ENCODE measurements at places on chromosomes 7 and 10.
A peak's percentile ranks its signal among the peaks of the same experiment; 100 is the strongest.

- DNase-seq, result no peak
Measured at GRCh38 chr7:2245883-2246675, 4.1 kb downstream of the NUDT1 start.

DNA sequence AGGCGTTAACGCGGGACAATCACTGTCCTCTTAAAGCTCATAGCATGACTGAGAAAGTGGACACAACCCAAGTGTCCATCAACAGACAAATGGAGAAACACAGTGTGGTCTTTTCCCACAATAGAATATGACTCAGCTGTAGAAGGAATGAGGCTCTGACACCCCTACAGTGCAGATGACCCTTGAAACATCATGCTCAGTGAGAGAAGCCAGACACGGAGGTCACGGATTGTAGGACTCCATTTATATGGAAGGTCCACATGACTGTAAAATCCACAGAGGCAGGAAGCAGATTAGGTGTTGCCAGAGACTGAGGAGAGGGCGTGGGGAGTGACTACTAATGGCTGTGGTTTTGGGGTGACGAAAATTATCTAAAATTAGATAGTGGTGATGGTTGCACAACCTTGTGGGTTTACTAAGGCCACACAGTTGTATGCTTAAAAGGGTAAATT is 6.1 kb upstream of the NCAPG2 start:
- DNase-seq, result peak; percentile 77

DNA sequence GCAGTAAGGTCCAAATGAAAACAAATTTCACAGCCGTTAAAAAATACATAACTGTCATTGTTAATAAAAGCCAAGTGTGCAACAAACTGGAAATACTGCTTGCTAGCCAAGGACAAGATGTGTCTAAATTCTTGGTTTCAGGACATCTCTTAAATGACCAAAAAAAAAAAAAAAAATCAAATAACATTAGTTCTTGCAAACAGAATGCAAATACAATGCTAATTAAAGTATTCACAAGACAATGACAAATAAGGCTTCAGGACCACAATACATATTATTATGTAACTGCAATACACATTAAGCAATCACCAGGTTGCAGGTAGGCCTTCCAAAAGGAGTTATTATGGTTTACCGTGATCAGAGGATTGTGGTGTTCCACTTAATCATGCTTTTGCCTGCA is 3.6 kb downstream of the ARHGAP21 start:
- no peak for DNase-seq

DNA sequence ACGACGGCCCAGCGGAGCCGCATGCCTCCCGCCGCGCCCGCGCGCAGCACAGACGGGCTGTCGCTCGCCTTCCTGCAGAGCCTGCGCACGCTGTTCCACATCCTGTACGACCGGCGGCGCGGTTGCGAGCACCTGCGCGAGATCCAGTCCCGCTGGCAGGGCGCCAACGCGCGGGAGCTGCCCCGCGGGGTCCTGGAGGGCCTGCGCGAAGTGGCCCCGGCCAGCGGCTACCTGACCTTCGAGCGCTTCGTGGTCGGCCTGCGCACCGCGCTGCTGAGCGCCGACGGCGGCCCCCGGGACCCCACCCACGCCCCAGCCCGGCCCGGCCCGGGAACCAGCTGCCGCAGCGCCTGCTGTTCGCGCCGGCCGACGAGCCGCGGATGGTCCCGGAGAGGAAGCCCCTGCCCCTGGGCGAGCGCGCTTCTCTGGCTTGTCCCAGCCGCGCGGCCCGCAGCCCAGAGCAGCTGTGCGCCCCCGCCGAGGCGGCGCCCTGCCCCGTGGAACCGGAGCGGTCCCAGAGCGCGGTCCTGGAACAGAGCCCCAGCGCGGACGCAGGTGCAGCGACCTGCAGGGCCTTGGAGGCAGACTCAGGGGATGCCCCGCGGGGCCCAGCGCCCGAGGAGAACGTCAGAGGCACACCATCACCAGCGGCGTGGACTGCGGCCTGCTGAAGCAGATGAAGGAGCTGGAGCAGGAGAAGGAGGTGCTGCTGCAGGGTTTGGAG is 25.3 kb upstream of the ZNF716 start:
- DNase-seq, result no peak

DNA sequence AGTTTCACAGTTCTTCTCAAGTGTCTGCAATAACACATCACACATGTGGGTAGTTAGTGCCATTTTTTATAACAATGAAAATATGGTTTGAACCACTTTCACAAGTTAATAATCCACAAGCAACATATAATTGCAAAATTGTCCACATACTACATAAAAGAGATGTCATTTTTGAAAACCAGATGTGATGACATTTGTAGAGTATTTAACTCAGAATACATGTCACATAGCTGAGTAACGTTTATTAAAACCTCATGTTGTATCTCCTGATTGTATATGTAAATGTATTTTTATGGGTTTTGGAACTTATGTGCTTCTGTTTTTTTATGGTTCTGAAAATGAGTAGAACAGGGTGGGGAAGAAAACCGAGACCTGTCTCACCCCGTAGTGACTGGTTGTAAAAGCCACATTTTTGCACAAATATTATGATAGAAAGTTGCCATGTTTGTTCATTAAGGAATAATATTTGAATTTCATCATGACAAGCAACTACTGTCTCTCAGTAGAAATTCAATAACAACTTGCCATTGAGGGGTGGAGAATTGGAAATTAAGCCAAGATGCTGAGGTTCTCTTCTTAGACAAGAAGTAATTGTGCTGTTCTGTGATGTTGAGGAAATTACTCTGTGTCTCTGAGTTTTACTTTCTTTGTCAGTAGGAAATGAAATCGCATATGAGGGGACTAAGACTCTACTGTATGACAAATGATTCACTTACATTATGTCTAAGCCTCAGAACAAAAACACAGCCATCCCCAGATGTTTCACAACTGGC is 29.2 kb upstream of the EGFR start:
- DNase-seq, result no peak

DNA sequence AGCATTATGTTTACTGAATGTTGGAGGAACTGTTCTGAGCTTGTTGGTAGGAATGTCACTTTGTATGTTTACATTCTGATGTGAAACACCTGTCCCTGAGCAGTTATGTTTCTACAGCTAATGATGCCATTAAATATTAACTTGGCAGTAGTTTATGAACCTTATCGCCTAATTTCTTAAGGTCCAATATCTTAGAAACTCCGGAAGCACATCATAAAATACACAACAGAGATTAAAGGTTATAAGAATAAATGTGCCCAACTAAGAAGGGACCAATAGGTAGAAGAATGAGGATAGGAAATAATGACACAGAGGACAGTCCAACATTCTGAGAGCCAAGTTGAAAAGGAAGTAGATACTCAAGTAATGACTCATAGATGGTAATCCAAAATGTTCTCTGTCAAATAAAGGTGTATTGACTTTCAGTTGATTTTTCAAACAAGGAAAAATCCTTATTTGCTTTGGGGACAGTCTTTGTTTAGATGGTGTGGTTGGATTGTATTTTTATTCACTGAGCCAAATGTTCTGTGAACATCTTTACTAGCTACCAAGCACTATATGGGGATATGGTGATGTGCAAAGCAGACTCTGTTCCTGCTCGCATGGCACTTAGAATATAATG is 31.9 kb downstream of the LCOR start:
- no peak for DNase-seq

DNA sequence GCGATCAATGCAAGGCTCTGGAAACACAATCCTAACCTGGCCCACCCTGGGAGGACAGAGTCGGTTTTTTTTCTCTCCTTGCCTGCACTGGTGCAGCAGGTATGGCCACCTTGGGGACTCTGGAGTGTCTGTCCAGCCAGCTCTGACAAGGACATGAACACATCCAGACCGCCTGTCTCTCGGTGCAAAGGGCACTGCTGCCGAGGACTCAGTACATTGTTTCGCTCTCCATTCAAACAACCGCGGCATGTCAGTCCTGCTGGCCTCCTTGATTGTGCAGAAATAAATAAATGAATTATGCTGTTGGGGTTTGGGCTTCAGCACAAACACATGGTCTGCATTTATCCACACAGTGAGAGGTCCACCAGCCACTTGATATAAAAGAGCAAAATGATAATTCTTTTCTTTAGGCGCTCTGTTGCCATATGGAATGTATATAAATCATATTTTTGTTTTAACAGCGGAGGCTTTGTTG is 565.2 kb downstream of the KCNMA1 start:
- no peak for DNase-seq

DNA sequence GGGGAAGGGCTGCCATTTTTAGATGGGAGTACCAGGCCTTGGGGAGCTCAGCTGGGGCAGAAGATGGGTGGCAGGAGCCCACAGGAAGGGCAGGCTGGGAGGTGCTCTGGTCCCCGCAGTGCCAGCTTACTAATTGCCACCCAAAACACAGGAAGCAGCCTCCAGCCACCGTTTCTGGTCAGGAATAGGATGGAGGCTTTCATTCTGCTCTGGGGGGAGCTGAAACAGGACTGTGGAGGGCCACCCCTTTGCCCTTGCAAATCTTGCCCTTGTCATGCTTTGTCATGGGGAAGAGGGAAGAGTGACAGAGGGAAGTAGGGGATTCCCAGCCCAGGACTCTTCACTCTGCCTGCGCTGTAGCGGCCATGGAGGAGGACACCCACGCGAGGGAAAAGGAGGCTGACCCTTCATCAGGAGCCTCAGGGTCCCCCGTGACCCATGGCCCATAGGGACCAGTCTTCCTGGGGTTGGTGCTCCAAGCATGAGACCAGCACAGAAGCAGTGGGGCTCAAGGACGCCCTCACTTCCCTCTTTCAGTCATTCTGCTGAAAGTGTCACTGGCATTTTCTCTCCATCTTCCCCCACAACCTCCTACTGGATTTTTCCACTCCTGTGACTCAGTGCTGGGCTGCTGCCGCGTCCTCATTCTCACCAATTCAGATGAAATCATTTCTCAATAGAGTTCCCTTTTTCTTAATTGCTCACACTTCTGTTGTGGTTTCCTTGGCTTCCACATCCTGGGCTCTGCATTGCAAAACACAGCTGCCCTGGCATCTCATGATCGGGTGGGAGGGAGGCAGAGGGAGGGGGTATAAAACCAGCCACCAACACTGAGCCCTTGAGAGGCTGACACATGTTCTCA is 61.9 kb downstream of the MKI67 start:
- DNase-seq, result peak; percentile 33

- no peak for DNase-seq
Measured at GRCh38 chr7:43294080-43294630, 181.7 kb downstream of the HECW1 start.

DNA sequence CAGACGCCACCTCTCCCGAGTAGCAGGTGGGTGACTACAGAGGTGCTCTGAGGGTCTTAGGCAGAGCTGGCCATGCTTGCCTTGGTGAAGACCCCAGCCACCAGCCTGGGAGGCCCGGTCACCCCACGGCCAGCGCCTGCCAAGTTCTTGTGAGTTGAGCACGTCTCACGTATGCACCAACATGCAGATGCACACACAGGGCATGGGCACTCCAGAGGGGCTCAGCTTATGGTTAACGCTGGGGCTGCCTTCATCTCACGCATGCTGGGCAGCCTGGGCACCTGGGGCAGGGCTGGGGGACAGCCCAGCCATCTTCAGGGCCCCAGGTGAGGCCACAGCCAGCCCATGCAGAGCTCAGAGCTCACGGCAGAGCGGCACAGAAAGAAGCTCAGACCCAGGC is 41.0 kb downstream of the PTPRN2 start:
- no peak for DNase-seq

- no peak for DNase-seq
Measured at GRCh38 chr7:84384417-84384816, 189.8 kb upstream of the SEMA3A start.

DNA sequence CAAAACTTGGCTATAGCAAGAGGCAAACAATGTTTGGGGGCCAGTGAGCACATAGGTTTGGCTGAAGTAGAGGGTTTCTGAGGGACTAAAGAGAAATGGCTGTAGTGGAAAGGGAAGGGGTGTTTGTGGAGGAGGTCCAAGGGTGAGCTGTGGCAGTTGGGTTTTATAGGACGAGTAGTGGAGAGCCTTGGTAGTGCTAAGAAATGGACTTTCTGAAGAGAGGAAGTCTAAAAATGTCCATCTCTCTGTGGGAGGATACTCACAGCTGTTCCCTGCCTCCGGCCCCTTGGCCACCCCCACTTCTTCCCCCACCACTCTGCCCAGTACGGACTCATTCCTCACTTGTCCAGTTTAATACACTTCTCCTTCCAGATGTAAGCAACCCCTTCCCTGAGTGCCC is 64.3 kb downstream of the ZNF22 start:
- no peak for DNase-seq

- DNase-seq, result no peak
Measured at GRCh38 chr7:92765725-92766124, 70.6 kb downstream of the CDK6 start.

DNA sequence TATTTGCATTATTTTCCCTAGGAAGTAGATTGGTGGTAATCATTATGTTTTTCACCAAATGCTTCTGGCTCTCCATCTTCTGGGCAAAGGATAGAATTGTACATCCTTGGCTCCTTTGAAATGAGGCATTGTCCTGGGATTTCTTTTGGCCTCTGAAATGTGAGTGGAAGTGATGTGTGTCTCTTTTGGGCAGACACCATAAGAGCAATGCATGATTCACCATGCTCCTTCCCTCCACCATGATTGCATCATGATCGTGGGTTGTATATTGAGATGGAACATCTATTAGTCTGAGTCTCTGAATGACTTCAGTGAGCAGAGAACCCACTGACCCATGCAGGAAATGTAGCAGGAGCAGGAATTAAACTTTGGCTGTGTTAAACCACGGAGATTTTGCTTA is 49.2 kb downstream of the ADRA2A start:
- no peak for DNase-seq

GRCh38 chr7:138195151-138195571 is 118.9 kb downstream of the AKR1D1 start:
- no peak for DNase-seq

DNA sequence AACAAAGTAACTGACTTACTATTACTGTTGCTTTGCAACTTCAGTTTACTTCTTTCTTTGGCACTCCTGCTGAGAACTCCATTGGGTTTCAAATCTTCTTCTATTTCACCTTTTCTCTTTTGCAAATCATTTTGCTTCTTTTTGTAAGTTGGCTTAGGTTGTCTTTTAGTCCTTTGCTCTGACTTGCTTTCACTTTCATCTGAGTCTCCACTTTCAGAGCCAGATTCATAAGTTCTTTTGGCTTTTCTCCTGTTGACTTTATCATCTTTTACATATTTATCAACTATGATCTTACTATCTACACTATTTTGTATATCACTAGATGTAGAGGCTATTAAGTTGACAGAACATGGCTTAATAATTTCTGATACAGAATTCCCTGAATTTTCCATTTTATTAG is 73.4 kb downstream of the NRBF2 start:
- DNase-seq, result no peak
